Endothelial cell of umbilical vein (primary cell): ENCODE measurements at places on chromosomes 2 and 18. TPM values are rescaled to one million over a fixed set of nuclear protein-coding genes. Genes with fewer than 3 reads are reported as not detected.
A peak's percentile ranks its signal among the peaks of the same experiment; 100 is the strongest.

DNA sequence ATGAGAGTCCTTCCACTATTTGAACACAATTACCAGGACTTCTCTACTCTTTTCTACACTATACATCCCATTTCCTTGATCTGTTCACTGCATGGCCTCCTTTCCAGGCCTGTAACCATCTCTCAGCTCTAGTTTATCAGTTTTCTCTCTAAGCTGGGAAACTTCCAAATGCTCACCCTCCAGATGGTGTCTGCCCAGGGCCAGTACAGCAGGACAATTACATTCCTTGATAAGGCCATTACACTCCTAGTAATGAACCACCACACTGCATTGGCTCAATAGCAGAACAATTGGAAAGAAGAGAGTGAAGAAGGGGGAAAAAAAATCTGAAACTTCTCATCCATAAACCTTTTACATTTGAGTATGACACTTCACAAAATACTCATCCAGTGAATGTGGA is 359.1 kb downstream of the ALK start:
- H3K27me3 ChIP-seq, result no peaks in the 10 kb centered on the region
- no peak overlapping the region for H3K4me3 ChIP-seq
- H3K4me1 ChIP-seq, result no peaks in the 10 kb centered on the region
- DNase-seq, result no peak
- no peak overlapping the region for H3K27ac ChIP-seq
- no peaks in the 10 kb centered on the region for H3K36me3 ChIP-seq

The ALKAL2 gene
- not detected in 2 replicates for total RNA-seq

DNA sequence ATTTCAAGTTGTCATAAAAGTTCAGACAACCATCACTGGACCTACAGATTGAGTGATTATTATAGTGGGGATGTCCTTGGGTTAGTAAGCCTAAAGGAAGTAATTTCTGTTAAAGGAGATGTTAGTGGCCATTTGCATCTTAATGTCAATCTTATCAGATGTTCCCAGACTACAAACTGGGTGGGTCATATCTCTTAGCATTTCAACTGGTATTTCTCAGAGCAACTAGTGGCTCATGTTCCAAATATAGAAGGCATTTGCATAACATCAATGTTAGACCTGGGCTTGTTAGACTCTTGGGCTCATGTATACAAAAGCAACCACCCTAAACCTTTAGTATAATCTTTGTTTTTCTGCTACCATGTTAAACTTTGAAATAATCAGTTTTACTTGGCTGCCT is 17.9 kb downstream of the PLEKHA3 start:
- H3K4me1 ChIP-seq, result no peaks in the 10 kb centered on the region
- no peak overlapping the region for H3K4me3 ChIP-seq
- no peaks in the 10 kb centered on the region for H3K27me3 ChIP-seq
- DNase-seq, result no peak
- peaks cover 12% of the 10 kb centered on the region for H3K36me3 ChIP-seq

The SERPINB3 gene
- total RNA-seq, result not detected in 2 replicates

The ITPRIPL1 gene
- 4.6 and 5.8 TPM in 2 replicates for total RNA-seq

GRCh38 chr2:159617646-159618045 is 1.3 kb upstream of the BAZ2B start:
- H3K27ac ChIP-seq, result no peak overlapping the region
- DNase-seq, result peak; percentile 52
- H3K4me1 ChIP-seq, result peaks cover 27% of the 10 kb centered on the region
- H3K4me3 ChIP-seq, result peak overlapping the region; percentile 100

GRCh38 chr2:124261456-124261855 is 236.4 kb downstream of the CNTNAP5 start:
- H3K4me3 ChIP-seq, result no peak overlapping the region
- no peaks in the 10 kb centered on the region for H3K4me1 ChIP-seq
- no peaks in the 10 kb centered on the region for H3K36me3 ChIP-seq
- no peak for DNase-seq
- H3K27ac ChIP-seq, result no peak overlapping the region

GRCh38 chr18:46265196-46266156 is 161.3 kb downstream of the HAUS1 start:
- no peak overlapping the region for H3K27ac ChIP-seq
- DNase-seq, result no peak
- H3K4me1 ChIP-seq, result no peaks in the 10 kb centered on the region
- peaks cover 2% of the 10 kb centered on the region for H3K36me3 ChIP-seq

DNA sequence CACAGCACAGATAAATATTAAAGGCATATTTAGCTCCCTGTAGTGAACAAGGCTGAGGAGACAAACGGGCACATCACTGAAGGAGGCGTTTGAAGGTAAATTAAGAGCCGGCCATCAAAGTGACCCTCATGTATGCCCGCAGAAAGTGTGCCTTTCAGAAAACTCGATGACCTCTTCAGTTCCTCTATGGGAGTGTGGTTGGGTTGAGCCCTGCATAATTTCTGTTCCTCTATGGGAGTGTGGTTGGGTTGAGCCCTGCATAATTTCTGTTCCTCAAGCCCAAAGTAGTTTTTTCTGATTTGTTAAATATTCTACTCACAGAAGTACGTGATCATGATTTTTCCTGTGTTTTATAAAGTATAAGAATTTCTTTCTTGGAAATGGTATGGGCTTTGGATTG is 568.5 kb downstream of the TSN start:
- H3K36me3 ChIP-seq, result no peaks in the 10 kb centered on the region
- H3K4me1 ChIP-seq, result no peaks in the 10 kb centered on the region
- no peak overlapping the region for H3K4me3 ChIP-seq
- no peak for DNase-seq
- no peaks in the 10 kb centered on the region for H3K27me3 ChIP-seq
- no peak overlapping the region for H3K27ac ChIP-seq

GRCh38 chr2:232230560-232230959 is 148.0 kb upstream of the ALPP start:
- no peaks in the 10 kb centered on the region for H3K4me1 ChIP-seq
- DNase-seq, result no peak
- no peaks in the 10 kb centered on the region for H3K36me3 ChIP-seq
- no peaks in the 10 kb centered on the region for H3K27me3 ChIP-seq

DNA sequence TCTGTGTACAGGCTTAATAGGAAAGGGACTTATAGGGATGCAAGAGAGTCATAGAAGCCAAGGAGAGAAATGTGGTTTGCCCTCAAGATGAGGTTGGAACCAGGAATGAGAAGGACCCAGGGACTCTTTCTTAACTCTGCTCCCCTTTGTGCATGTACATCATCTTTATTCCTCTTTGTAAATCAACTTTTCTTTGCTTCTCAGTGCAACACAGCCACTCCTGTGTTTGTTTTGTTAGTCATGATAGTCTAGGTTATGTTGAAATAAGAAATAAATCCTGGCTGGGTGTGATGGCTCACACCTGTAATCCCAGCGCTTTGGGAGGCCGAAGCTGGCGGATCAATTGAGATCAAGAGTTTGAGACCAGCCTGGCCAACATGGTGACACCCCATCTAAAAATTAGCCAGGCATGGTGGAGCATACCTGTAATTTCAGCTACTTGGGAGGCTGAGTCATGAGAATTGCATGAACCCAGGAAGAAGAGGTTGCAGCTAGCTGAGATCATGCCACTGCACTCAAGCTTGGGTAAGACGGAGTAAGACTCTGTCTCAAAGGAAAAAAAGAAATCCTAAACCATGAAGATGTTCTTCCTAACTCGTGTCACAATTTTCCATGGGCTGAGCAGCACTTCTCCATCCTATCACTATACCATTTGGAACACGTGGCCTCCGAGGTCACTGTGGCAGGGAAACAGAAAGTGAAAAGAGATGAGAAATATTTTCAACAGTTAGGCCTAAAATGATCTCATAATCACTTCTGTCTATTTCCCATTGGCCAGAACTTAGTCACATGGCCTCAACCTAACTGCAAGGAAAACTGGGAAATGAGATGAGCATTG is 73.0 kb upstream of the TMEM17 start:
- peak overlapping the region; percentile 85 for H3K27ac ChIP-seq
- peaks cover 24% of the 10 kb centered on the region for H3K4me1 ChIP-seq
- H3K4me3 ChIP-seq, result no peak overlapping the region
- no peaks in the 10 kb centered on the region for H3K27me3 ChIP-seq

GRCh38 chr18:79294235-79294634 is 101.5 kb upstream of the NFATC1 start:
- no peak overlapping the region for H3K4me3 ChIP-seq
- H3K4me1 ChIP-seq, result no peaks in the 10 kb centered on the region
- no peaks in the 10 kb centered on the region for H3K27me3 ChIP-seq
- DNase-seq, result no peak

DNA sequence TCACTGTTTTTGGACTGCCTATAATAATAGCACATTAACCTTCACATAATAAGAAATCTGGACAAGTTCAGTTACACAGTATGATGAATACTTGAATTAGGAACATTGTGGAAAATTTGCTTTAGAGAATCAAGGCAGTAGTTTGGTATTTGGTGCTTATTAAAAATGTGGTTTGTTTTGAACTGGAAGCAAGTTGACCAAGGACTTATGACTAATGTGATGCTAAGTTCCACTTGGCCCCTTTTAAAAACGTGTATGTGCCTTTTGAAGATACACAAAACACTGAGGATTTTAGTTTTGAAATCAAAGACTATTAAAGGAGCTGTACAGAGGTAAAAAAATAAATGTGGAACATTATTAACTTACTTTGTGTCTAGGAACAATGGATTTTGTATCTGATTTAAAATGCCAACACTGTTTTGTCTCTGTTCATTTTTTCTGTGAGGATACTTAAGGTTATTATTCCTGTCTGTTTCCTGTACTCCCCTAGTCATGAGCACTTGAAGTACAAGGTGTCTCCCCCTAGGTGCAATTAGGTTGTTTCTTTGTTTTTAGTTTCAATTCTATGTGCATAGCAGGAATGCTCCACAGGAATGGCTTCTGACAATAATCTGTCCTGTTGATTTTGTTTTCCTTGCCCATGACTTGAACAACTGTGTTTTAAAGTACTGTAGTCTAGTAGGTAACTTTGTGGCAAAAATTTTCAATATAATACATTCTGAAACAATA is 49.6 kb upstream of the PTH2R start:
- no peak for DNase-seq
- no peak overlapping the region for H3K4me3 ChIP-seq
- no peak overlapping the region for H3K27ac ChIP-seq

DNA sequence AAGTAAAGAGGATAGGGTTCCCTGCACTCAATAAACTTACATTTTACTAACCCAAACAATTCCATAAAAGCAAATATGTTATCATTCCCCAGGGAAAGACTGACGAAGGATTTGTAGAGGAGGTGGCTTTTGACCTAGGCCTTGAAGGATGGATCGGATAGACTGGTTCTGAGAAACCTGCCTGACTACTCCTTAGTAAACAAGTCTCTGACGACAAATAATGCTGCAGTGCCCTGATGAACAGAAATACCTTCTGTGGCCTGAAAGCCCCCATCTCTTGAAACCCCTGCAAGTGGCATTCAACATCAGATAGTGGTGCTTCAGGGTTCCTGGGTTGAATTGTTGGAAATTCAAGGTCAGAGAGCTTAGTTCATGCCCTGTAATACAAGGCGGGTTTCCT is 19.2 kb downstream of the PRKCE start:
- H3K4me1 ChIP-seq, result peaks cover 16% of the 10 kb centered on the region
- no peaks in the 10 kb centered on the region for H3K36me3 ChIP-seq
- no peak overlapping the region for H3K4me3 ChIP-seq

DNA sequence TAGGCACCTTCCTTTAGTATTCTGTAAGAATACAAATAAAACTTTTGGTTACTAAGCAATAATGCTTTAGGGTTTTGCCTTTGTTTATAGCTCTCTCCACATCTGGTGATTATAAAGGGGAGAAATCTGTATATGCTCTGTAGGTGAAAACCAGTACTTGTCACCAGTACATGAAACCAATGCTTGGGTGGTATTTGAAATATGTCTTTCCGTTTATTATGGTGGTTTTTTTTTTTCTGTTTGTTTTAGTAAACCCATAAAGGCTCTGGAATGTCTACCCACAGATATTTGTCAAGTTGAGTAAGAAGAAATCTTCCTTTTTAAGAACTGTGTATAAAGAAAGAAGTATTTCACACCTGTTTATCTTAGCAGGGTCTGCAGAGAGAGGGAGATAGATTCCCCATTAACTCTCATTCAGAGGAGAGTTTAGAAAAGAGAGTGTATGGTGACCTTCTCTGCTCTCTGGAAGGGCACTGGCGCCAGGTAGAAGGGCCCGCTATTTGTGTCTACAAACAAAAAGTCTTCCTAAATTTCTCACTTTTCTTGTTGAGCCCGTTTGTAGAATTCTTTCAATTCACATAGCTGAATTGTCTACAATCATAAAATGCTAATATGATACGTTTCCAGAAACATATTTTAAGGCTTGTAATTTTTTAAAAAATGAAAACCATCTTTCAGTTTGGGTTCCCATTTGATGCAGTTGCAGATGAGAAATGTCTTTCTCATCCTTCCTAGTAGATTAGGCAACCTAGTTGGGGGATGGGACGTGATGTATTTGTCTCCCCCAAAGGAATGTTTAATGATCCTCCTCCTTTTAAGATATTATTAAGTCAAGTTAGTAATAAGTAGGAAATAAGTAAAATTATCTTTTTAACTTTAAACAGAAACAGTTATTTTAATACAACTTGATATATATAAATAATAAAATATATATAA is 33.9 kb downstream of the MAP3K20 start:
- DNase-seq, result no peak
- H3K27me3 ChIP-seq, result no peaks in the 10 kb centered on the region
- no peaks in the 10 kb centered on the region for H3K4me1 ChIP-seq
- no peak overlapping the region for H3K4me3 ChIP-seq

GRCh38 chr2:232204457-232204931 is 174.1 kb upstream of the ALPP start:
- no peak overlapping the region for H3K27ac ChIP-seq
- H3K36me3 ChIP-seq, result no peaks in the 10 kb centered on the region
- H3K4me3 ChIP-seq, result no peak overlapping the region
- no peaks in the 10 kb centered on the region for H3K27me3 ChIP-seq
- H3K4me1 ChIP-seq, result peaks cover 3% of the 10 kb centered on the region

The RUFY4 gene
- not detected in 2 replicates for total RNA-seq

DNA sequence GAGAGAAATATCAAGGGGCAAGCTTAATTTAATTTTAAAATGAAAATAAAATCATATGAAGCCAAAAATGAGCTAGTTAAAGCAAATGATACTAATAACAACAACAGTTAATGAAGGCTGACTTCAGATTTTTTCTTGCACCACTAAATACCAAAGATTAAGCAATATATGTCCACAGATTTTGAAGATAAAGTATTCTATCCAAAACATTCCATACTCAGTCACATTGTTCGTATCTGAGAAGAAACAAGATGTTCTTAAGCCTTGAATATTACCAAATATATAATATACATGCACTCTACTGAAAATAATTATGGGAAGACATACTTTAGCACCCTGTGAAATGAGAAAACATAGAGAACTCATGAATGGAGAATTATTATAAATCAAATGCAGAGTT is 593.3 kb upstream of the SYT4 start:
- H3K4me1 ChIP-seq, result no peaks in the 10 kb centered on the region
- no peak for DNase-seq
- H3K36me3 ChIP-seq, result no peaks in the 10 kb centered on the region
- H3K27me3 ChIP-seq, result no peaks in the 10 kb centered on the region

GRCh38 chr2:27379836-27380625 is 503 bp downstream of the ZNF513 start:
- no peaks in the 10 kb centered on the region for H3K27me3 ChIP-seq
- H3K4me3 ChIP-seq, result peak overlapping the region; percentile 77
- peak overlapping the region; percentile 97 for H3K27ac ChIP-seq
- peak; percentile 58 for DNase-seq
